ENCODE measurements at places on chromosomes 7 and 10. TPM values are rescaled to one million over a fixed set of nuclear protein-coding genes. Genes with fewer than 3 reads are reported as not detected.

Gene SLC16A9
- 0.08 TPM for total RNA-seq

Gene KIAA1549
- total RNA-seq = 5.9 TPM

Gene LIPJ
- not detected for total RNA-seq

Gene NUTM2D
- 1.2 TPM for total RNA-seq

Gene LRRC4
- not detected for total RNA-seq

Gene PRKAR1B
- 32.2 TPM for total RNA-seq

Gene NRF1
- 11.8 TPM for total RNA-seq

Gene MUC12
- total RNA-seq = 19.6 TPM

Gene BAMBI
- total RNA-seq = 11.3 TPM

Gene MRPL43
- total RNA-seq = 93.5 TPM

Gene AKR1D1
- not detected for total RNA-seq

Gene CUZD1
- 1.4 TPM for total RNA-seq

Gene COBL
- 4.0 TPM for total RNA-seq

Gene PPP3CB
- 17.5 TPM for total RNA-seq

Gene SRRM3
- 12.6 TPM for total RNA-seq

Gene PNLIP
- total RNA-seq = not detected

Gene DAGLB
- 23.8 TPM for total RNA-seq

Gene VPS37D
- total RNA-seq = 4.8 TPM

Gene SLC29A3
- total RNA-seq = 25.1 TPM

Gene ADAM8
- 3.9 TPM for total RNA-seq
